GF-D8 (cell line): ENCODE measurements at places on chromosomes 4 and X.

DNA sequence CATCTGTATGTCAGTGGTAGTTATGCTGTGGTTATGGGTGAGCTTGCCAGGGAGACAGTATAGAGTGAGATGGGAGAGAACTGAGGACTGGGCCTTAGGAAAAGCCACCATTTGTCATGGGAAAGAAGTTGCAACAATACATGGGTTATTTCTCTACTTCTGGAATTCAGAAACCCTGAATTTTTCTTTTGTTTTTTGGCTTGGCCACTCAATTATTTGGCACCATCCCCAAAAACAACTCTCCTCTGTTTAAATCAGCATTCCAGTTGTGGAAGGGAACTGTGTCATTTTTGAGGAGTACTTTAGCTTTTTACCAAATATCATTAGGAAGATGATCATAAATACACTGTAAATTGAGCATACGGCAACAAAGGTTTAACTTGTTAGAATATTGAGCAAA is 41.1 kb upstream of the ACSL4 start:
- DNase-seq, result no peak

- DNase-seq, result no peak
Measured at GRCh38 chr4:173185847-173186510, 17.4 kb downstream of the GALNT7 start.

- no peak for DNase-seq
Measured at GRCh38 chrX:50072110-50072509, 128.7 kb downstream of the AKAP4 start.

DNA sequence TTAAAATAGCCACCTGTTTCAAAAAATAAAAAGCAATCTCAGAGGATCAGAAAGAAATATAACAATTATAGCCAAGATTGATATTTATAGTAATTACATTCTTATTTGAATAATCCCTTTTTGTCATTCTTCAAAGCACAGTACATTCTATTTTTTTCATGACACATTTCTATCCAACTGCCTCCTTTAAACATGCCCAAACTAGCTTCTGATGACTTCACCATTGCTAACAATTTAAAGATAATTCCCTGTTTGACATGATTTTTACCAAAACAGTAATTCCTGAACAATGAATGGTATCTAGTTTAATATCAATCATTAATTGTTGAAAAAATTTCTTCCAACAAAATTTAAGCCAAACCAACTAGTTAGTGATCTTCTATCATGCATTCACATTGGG is 172.4 kb downstream of the SNCA start:
- DNase-seq, result no peak

GRCh38 chrX:1325515-1326116 is 11.0 kb upstream of the IL3RA start:
- peak; percentile 72 for DNase-seq

DNA sequence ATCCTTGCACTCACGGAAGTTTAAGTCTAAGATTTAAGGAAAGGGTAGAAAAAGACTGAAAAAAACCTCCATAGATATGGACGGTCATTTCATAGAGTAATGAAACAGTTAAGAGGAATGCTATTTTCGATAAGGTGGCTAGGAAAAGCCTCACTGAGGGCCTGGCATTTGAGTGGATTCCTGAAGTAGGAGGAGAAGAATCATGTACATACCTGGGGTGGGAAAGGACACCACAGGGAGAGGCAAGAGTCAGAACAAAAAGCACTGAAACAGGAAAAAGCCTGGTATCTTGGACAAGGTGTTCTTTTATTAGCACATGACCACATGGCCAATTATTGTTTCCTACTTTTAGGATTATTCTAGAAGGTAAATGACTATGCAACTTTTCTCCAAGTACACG is 547.2 kb upstream of the DIPK2B start:
- no peak for DNase-seq

GRCh38 chr4:1373892-1374705 is 27.1 kb downstream of the UVSSA start:
- no peak for DNase-seq

DNA sequence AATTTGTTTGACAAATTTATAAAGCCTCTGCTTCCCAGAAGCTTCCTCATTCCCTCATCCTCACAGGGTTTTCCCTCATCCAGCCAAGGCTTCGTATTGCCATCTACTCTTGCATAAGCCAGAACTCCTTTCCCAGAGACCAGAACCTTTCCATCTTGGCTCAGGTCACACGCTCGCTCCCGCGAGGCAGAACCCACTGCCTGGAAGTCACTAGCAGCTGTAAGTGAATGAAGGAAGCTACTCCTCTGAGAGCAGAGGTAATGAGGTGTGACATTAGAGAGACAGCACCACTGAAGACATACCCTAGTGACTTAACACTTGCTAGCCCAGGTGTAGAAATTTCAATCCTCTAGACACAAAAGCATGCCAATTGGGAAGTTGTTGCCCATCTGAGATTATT is 52.5 kb downstream of the LHFPL1 start:
- DNase-seq, result no peak

DNA sequence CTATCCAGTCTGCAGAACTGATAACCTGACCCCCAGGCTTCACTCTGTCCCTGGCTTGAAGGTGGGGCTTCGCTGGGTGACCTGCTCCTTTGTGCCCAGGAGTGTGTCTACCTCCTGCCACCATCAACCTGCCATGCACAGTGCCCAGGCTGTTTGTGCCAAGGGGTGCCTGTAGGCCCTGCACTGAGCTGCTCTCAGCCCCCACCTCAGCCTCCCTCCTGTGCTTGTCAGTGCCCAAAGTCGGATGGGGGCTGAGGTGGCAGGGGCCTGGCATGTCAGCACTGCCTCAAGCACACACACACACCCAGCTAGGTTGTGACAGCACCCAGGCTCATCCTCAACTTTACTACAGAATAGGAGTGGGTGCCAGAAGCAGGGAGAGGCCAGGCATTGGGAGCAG is 23.5 kb downstream of the SPCS3 start:
- no peak for DNase-seq

DNA sequence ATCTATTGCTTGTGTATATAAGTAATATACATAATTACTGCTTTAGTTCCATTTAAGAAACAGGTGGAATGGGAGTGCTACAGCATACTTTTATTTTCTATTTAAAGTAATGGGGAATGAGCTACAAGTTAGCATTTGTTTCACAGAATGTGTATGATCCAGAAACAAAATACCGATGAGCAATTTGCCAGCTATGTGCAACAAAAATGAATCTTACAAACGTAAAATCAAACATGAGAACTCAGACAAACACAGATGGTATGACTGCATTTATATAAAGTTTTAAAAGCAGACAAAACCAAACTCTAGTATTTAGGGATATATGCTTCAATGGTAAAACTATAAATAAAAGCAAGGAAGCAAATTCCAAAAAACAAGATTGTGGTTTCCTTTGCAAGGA is 141.7 kb downstream of the PAPSS1 start:
- no peak for DNase-seq

- DNase-seq, result no peak
Measured at GRCh38 chr4:159273841-159274240, 171.0 kb downstream of the RAPGEF2 start.

DNA sequence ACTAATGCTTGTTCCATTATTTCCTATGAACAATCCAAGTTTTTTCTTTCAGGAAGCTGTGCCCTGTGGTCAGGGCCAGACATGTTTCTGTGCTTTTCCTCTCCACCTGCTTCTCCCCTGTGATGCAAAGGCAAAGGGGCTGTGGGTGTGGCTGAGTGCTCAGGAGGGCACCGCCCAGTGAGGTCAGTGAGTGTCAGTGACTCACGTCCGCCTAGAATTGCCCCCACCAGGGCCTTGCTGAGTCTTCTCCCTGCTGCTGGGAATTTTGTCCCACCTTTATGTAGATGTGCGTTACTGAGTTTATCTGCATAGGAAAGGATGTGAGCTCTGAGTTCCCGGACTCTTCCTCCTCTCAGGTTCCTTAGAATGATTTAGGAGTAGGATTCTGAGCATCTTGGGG is 283.2 kb downstream of the DCHS2 start:
- DNase-seq, result no peak

GRCh38 chrX:107758231-107758766 is 17.3 kb downstream of the TSC22D3 start:
- no peak for DNase-seq

DNA sequence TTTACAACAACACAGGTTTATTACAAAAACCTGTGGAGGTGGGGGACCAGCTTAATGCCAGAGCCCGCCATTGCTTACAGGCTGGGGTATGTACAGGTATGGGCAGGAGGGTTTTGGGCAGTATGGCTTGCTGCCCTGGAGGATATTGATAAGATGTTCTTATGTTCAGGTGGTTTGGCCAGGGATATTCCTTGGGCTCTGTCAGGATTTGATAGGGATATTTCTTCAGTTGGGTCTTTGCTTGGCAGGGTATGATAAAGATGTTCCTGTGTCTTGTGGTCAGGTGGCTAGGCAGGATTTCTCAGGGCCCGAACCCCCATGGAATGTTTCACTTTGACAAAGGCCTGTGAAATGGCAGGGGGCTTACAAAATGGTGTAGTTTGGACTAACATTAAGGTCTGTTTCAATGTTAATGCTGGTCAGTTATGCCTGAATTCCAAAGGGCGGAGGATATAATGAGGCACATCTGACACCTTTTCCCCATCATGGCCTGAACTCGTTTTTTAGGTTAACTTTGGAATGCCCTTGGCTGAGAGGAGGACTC is 3.1 kb downstream of the MGST2 start:
- no peak for DNase-seq
